ENCODE measurements at places on chromosomes 1 and 21.

DNA sequence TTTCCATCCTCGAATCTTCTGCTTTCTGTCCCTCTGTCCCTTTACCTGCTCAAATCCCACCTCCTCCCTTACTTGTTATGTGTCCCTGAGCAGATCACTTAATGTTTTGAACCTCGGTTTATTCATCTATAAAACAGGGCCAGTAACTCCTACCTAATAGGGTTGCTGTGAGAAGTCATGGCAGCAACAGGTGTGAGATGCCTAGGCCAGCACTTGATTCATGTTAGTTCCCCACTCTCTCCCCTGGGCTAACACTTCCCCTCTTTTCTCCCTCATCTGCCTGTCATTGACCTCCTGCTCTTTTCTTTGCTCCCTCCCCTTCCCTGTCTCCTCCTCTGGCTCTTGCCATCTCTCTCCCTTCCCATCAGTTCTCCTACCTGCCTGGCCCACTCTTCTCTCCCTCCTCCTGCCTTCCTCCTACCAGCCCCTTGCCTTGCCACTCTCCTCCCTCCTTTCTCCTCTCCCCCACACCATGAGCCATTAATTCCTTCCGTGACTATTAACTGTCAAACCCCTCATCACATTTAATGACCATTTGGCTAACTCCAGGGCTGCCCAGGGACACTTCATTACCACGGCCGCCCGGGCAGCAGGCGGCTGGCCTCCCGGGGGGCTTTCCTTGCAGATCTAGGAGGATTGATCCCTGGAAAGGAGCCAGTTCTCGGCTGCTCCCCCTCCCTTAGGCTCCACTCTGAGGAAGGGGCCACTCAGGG, 90.6 kb upstream of the CD1D start:
- no peak for DNase-seq

DNA sequence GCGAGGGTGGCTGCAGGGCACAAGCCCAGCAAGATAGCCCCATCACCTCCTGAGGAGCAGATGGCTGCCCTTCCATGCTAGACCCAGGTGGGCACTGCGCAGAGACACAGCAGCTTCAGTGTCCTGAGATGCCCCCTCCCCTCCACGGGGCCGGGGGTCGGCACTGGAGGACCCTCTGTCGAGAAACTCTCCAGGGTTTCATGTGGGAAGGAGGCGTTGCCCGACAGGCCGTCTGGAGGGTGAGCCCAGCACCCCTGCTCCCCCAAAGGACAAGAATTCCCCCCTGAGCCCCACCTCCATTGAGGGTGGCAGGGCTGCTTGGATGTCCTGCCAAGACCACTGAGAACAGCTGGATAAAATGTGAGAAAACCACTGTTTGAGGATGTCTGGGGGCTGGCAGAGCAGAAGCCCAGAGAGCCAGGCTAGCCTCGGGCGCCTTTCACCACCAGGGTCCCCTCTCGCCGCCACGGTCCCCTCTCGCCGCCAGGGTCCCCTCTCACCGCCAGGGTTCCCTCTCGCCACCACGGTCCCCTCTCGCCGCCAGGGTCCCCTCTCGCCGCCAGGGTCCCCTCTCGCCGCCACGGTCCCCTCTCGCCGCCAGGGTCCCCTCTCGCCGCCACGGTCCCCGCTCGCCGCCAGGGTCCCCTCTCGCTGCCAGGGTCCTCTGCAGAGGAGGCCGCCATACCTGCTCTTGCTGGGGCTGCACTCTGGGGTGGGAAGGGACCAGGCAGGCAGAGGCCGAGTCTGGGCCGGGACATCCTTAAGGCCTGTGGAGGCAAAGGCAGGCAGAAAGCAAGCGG, 44.2 kb downstream of the SLC19A1 start:
- DNase-seq: no peak

- DNase-seq: no peak
Observed at GRCh38 chr1:226782845-226783601, 43.9 kb upstream of the ITPKB start.

DNA sequence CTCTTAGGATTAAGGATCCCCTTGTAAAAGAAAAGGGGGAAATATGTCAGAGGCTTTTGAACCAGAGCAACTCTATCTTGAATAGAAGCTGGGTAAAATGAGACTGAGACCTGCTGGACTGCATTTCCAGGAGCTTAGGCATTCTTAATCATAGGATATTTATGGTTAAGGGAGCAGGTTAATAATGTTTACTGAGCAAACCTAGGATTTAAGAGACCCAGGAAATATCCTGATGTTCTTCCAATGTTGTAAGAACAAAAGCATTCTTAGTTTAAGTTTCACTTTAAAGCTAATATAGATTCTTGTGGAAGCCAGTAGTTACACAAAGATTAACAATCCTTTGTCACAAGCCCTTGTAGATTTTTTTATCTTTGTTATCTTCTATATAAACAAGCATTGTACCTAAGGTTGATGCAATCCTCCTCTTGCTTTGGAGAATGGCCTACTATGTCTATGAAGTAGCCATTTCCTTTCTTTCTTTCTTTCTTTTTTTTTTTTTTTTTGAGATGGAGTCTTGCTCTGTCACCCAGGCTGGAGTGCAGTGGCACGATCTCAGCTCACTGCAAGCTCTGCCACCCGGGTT, 570.2 kb upstream of the BEND5 start:
- no peak for DNase-seq

DNA sequence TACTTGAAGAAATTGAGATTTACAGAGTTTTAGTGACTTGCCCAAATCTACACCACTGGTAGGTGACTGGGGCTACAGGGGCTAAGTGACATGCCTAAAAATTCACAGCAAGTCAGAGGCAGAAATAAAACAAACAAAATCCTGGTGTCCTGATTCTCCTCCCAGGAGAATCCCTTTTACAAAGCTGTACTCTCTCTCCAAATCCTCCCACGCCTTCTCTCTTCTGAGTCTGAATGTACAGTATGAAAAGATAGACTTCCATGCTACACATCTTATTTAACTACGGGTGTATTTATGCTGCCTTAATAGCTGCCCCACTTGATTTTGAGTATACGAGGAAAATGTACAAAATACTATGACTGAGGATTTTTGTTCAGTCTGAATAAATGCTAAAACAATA, 65.4 kb downstream of the SGIP1 start:
- no peak for DNase-seq

GRCh38 chr1:1118876-1119220, 3.0 kb upstream of the C1orf159 start:
- no peak for DNase-seq
